ENCODE measurements at places on chromosomes 3 and 15.

GRCh38 chr15:101536875-101537405 is 47.4 kb upstream of the PCSK6 start:
- DNase-seq: no peak

DNA sequence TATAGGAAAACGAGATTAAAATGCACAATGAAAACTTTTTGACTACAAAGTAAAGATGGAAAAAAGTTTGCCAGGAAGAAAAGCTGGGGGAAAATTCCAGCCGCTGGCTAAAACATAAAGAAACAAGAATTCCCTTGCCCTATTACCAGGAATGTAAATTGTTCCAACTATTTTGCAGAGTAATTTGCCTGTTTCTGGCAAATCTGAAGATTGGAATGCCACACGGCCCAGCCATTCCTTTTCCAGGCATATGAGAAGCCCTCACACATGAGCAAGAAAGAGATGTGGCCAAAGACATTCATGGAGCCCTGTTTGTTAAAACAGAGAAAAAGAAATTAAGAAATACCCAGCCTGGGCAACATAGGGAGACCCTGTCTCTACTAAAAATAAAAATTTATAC is 8.4 kb upstream of the GATA2 start:
- DNase-seq: no peak

DNA sequence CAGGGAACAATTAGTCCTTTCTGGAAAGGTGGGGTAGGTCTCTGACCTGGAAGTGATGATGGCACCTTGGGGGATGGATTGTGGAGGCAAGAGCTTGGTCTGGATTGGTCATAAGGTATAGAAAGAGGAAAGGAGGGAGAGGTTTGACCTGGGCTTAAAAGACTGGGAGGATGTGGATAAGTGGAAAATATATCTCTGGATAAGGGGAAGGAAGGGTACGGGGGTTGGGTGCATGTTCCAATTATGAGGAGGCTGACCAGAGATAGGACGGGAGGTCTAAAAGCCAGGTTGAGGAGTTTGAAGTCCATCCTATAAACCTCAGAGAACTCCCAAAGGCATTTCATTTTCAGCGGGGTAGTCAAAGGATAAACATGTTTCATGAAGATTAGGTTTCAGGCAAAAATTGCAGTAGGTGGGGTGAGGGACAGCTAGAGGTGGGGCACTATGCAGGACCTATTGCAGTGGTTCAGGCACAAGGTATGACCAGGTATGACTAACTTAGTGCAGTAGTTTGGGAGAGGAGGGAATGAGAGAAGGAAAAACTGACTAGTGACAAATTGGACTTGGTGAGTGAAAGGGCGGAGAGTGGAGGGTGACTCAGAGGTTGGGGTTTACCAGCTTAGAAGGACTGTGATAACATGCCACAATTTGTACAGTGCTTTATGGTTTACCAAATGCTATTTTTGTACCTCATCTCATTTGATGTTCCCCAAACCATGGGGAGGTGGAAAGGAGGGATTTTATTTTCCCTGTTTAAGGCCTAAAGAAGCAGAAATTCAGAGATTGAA is 10.7 kb downstream of the PDE8A start:
- DNase-seq: peak; percentile 49

DNA sequence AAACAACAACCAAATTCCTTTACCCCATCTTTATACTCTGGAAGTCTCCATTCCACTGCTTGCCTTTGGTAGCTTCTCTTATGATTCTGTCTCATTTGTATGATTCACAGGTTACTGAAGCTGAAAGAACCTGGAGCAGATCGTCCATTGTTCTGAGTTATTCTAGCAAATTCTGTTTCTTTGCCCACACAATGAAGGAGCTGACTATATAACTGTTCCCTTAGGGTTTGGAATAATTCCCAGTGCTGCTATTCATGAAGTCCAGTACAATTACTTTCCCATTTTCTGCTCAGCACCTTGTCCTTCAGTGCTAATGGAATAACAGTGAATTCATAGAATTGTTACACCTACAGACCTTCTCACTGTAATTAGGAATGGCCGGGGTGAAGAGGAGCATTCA is 167.8 kb downstream of the CHST2 start:
- no peak for DNase-seq

DNA sequence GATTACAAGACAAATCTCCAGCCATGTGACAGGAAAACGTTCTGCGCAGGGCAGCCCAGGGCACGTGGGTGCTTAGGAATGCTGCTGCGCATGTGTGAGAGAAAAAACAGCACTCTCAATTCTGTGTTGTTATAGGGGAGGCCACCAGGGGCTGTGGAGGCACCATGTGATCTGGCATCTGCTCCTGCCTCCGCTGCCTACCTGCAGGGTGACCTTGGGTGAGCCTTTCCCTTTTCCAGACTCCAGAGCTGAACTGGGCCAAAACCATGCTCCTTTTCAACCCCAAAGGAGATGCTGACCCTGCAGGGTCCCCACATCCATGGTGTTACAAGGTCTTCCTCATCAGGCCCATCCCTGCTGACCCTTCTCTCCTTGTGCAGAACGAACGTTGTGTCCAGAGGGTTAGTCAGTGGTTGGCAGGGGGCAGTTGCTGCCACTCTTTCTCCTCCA is 81.5 kb upstream of the RASGRF1 start:
- no peak for DNase-seq

DNA sequence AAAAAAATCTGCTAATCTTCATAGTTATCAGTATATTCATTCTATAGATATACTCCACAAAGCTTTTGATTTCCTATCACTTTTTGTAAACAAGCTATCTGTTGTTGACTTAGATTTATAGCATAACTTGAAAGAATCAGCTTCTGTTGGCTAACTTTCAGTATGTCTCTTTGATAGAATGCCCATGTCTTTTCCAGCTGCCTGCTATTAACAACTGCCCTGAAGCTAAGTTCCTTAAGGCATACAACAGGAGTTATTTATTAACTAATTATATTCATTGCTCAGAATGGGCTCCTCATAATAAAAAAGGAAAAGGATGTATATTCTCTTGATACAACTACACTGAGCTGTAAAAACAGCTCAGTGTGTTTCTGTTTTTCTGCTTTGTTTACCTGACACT is 293.9 kb downstream of the TUSC7 start:
- no peak for DNase-seq

DNA sequence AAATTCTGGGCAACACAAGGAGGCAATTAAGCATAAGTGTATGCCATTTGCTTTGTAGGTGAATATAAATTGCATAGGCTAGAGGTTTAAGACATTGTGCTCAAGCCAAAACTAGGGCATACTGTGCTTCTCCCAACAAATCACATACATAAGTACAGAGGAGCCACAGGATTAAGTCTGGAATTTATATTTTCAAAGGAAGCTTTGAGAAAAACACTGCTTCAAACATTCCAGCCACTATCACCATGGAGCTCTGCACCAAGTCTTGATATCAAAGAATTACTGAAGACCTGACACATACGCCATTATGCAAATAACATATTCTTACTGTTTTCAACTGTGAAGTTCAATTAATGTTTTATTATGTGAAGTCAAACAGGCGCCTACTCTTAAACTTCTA is 119.4 kb upstream of the NPHP3 start:
- no peak for DNase-seq

DNA sequence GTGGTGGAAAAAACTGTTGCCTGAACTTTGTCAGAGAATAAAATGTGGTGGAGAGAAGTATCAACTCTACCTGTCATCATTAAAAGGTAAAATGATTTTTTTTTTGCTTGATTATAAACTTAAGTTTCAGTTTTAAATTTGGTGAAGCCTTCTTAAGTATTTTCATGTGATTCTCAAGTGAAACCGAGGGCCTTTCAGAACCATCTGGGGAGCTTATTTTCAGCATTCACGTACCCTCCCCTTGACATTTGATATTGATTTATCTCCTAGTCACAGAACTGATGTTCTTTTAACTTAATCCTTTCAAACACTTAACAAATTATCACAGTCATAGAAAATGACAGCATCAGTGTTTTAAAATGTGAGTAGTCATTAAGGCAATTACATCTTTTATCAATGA is 38.5 kb downstream of the HPS3 start:
- DNase-seq: no peak

- peak; percentile 13 for DNase-seq
These were observed 14.3 kb upstream of the CCNL1 start for GRCh38 chr3:157174290-157174648.

DNA sequence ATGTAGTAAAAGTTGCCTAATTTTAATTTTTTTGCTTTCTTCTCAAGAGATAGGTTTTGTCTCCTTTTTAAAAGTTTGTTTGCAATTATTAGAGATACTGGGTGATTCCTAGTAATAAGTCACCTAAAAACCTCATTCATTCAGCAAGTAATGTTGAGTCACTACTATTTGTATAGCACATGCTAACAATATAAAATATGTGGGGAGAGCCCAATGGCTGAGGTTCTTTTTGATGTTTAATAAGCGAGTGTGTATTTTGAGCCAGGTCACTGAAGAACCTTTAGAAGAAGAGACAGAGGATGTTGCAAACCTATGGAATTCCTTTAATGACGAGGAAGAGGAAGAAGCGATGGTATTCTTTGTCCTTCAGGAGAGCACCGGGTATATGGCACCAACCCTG is 123.7 kb upstream of the CHRM5 start:
- no peak for DNase-seq

DNA sequence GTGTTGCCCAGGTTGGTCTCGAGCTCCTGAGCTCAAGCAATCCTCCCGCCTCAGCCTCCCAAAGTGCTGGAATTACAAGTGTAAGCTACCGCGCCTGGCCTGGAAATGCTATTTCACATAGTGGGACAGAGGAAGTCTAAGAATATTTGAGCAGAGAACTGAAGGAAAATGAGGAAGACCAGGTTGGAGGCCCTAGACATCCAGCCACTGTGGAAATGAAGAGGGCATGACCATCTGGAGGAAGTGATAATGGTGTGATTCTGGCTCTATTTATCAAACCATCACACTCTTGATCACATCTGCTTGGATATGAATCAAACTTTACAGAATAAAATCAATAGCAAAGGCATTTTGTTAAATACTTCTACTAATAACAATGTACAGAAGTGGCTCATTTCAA is 65.9 kb upstream of the ARHGEF3 start:
- DNase-seq: no peak

DNA sequence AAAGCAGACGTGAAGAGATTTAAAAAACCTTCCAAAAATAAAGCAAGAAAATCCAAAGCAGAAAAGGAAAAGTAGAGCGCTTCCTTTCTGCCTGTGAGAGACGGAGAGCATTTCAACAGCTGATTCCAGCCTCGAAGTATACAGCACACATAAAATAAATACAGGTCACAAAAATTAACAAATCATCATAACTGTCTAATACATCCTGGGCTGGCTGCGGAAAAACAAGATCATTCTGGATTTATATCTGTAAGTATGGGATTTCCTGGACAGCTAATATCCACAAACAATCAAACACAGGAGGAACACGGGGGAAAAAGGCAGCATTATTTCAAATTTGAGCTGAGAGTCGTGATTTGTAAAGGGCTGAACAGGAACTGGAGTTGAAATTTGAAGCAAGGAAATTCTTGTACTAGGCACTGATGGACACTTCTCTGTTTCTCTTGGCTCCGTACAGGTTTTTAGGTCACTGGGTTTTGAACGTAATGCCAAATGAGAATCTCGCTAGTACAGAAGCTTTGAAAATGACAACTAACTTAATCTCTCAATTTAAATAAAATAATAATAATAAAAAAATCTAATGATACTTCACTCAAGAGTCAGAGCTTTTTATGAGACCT is 577.7 kb downstream of the FOXP1 start:
- DNase-seq: no peak

DNA sequence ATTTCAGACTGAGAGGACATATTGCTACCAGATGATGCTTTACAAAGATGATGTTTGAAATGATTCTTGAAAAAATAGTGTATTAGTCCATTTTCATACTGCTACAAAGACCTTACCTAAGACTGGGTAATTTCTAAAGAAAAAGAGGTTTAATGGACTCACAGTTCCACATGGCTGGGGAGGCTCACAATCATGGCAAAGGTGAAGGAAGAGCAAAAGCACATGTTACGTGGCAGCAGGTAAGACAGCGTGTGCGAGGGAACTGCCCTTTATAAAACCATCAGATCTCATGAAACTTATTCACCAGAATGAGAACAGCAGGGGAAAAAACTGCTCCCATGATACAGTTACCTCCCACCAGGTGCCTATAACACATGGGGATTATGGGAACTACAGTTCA is 658.4 kb upstream of the CFAP20DC start:
- no peak for DNase-seq

DNA sequence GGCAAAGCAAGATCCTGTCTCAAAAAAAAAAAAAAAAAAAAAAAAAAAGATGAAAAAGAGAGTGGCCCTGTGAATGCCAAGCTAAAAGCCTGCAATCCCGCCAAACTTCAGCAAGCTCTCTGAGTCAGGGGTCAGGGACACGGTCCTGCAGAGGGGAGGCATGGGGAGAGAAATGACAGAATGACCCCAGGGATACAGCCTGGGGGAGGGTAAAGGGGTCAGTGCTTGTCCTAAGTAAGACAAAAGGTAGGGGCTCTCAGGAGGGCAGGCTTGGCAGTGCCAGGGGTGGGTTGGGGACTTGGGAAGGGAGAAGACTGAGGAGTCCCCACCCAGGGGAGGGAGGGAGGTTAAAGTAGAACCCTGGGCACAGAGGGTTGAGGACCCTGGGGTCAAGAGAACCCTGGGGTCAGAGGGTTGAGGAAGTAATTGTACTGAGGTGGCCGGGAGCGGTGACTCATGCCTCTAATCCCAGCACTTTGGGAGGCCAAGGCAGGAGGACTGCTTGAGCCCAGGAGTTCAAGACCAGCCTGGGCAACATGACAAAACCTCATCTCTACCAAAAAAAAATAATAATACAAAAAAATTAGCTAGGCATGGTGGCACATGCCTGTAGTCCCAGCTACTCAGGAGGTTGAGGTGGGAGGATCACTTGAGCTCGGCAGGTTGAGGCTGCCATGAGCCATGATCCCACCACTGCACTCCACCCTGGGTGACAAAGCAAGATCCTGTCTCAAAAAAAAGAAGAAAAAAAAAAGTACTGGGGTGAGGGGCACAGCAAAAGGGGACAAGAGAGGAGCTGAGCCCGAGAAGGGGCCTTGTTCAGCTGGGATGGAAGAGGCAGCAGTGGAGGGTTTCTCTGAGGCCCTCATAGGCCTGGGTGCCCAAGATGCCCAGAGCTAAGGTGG is 5.2 kb upstream of the SEMA3B start:
- no peak for DNase-seq

GRCh38 chr3:168659015-168659414 is 563.3 kb upstream of the GOLIM4 start:
- DNase-seq: no peak

- peak; percentile 21 for DNase-seq
These were observed 130.2 kb downstream of the CHSY1 start for GRCh38 chr15:101121511-101122090.

All from activated naive CD8-positive, alpha-beta T cell treated with anti-CD3 and anti-CD28 coated beads for 36 hours (primary cell).